ENCODE measurements at places on chromosomes 3 and 15.
A peak's percentile ranks its signal among the peaks of the same experiment; 100 is the strongest.

DNA sequence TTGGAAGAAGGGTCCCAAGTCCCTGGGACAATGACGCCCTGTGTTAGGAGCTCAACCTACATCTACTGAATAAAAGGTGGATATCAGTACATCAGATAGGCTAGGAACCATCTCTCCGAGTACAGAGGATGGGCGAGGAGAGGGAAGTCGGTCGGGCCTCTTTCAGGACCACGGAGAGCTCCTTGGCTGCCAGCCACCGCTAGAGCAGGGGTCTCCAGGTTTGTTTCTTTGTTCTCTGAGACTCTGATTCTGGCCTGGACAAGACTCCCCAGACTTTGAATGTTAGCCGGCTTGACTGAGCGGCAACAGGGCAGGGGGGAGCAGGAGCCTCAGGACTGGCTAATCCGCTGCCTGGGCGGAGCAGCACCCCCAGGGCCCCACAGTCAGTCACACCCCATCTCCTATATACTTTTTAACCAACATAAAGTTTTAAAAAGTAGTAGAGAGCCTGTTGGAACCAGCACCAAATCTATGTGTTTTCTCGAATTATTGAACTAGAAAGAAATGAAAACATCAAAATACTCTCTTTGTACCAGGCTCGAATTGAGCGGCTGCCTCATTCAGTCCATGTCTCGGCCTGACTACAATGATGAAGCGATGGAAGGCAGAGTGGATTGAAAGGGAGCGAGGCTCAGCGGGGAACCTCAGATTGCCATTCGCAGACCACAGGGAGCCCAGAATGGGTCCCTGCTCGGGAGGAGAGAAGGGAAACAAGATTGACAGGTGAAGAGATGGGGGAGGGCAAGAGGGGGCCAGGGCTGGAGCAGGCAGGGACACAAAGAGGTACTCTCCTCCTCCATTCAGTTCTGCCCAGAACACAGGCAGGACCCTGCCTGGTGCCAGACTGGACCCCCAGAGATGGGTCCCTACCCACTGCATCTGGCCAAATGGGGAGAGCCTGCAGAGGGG lies 131.6 kb downstream of the TPRA1 start:
- DNase-seq, result no peak

DNA sequence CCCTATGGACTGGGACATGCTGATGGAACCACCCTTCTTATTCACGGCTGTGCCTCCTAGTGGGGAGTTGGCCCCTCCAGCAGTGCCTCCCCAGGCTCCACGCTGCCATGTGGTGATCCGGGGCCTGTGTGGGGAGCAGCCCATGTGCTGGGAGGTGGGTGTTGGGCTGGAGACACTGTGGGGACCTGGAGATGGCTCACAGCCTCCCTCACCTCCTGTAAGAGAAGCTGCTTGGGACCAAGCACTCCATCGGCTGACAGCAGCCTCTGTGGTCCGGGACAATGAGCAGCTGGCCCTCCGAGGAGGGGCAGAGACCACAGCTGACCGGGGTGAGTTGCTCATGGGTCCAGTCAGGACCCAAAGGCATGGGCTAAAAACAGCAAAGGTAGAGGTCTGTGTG lies 9.1 kb downstream of the ALG3 start:
- DNase-seq, result no peak

DNA sequence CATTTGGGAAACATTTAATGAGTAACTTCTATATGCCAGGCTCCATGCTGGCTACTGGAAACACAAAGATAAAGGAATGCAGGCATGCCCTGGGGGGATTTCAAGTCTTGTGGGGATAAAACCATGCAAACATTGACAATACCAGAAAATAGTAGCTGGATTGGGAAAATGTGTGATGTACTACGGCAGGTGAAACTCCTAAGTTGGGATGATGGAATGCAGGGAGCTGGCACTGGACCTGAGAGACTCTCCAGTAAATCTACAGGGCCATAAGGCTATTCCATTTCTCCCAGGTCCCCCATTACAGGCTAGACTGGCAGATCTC lies 68.2 kb upstream of the NTRK3 start:
- no peak for DNase-seq

GRCh38 chr15:74259292-74259648 lies 23.1 kb downstream of the CCDC33 start:
- no peak for DNase-seq

- DNase-seq, result no peak
Observed at GRCh38 chr15:47717036-47717612, at the start of gene SEMA6D. TSS of gene SEMA6D (plus strand) at chr15:47717505. CDS start at chr15:47759799, 42,294 bp downstream.

DNA sequence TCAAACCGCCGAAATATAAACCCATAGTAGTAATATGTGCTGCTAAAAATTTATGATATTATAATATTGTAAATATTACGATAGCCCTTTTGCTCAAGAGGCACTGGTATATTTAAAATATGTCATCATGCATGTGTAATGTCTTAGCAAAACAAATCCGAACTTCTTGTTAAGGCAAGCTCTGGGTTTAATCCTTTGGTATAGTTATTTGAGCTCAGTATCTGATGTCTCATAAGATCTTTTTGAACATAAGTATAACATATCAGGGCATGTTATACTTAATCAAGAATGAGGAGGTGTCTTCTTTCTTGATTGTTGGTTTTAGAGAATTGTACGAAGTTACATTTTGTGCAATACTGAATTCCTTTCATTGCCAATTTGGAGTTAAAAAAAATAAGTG lies 154.1 kb upstream of the CBLB start:
- DNase-seq, result no peak

DNA sequence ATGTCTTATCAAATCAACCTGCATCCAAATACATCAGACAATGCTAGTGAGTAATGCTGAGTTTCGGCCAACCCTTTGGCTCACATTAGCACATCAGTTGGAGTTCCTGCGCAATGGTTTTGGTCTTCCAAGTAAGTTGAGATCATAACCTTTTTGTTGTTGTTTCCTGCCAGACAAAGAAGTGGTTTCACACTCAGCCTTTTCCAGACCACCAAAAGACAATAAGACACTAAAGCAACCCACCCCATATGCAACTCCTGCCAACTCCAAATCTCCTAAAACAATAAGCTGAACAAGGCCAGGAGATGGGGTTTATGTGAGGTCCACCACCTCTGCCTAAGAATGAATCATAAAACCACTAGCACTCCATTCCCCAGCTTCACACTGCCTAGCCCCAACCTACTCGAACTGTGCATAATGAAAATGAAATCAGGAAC lies 177.0 kb downstream of the ERC2 start:
- no peak for DNase-seq

DNA sequence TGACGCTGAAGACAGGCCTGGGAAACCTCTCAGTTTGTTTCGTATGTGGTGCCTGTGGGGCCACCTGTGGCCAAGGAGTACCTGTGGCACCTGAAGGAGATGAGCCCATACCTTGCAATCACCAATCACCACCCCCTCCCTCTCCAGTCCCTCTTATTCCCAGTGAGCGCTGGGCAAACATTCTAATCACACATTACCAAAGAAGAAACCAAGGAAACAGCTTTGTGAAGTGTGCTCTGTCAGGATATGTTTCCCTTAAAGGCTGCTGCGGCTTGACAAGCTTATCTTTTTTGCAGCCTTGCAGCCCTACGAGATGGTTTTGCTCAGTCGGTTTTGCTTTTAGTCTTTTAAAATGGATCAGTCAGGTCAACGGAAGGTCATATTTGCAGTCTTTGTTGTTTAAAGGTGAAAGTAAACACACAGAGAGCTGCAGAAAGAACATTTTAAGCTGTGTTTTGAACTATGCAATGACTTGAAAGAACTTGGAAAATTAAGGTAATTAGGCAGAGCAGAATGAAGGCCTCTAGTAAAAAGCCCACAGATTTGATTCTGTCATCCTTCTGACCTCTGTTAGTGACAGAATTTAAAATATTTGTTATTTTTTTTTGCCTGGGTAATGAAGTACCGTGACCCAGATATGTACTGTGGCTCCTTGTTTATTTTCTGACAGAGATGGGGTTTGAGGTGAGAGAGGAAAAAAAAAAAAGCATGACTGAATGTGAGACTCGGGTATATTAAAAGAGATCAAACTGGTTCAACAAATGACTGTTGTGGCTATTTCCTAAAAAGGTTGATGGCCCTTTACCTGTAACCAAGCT lies 461.4 kb downstream of the NSUN3 start:
- no peak for DNase-seq

GRCh38 chr15:41148065-41148464 lies 32.0 kb upstream of the INO80 start:
- no peak for DNase-seq

GRCh38 chr3:72630327-72630968 lies 217.8 kb downstream of the SHQ1 start:
- no peak for DNase-seq

DNA sequence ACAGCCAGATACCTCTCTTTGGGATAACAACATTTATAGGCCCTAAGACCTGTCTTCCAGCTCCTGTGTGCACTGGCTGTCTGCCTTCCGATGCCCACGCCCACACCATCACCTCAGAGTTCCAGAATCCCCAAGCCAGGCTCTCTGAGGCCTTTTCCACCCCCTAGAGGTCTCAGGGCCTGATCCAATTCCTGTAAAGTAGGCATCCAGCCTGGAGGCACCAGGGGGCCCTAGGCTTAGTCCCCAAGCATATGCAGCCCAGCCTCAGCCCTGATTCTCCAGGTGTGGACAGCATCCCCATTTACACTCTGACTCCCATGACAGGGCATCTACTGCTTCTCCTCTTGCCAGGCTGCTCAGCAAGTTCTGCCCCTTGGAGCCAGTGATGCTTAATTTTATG lies 72.7 kb upstream of the CORO2B start:
- DNase-seq, result no peak

- DNase-seq, result no peak
Observed at GRCh38 chr15:92817339-92817886, 82.7 kb upstream of the CHD2 start.

DNA sequence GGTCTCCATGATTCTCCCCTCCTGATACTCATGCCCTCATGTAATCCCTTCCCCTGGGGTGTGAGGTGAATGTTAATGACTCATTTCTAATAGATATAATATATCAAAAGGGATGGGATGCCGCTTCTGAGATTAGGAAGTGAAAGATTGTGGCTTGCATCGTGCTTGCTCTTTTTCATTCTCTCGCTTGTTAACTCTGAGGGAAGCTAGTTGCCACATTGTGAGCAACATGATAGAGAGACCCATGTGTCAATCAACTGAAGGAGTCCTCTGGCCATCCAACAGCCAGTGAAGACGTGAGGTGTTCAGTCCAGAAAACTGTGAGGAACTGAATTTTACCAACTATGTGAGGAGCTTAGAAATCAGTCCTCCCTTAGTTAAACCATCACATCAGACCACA lies 28.9 kb upstream of the DRD3 start:
- DNase-seq, result no peak

DNA sequence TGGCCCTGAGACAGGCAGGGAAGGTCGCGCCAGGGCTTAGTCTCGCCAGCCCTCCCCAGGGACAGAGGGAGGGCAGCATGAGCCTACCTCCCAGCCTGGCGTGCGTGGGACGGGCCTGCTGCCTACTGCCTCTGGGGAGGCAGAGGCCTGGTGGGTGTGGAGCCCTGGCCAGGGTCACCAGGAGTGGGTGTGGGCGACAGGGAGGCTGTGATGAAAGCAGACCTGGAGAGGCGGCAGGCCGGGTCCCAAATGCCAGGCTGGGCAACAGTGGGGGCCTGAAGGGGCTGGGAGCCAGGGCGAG lies 33.1 kb downstream of the PLXNA1 start:
- DNase-seq, result no peak

DNA sequence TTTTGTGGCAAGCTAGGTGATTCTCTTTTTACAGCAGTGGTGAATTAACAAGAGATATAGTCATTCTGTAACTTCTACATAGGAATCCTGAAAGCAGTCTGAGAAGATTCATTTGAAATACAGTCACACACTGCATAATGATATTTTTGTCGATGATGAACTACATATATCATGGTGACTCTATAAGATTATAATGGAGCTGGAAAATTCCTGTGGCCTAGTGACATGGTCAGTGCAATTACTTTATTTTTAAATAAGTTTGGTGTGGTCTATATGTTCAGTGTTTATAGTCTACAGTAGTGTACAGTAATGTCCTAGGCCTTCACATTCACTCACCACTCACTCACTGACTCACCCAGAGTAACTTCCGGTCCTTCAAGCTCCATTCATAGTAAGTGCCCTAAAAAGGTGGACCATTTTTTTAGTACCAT lies 511.4 kb upstream of the MCTP2 start:
- no peak for DNase-seq

DNA sequence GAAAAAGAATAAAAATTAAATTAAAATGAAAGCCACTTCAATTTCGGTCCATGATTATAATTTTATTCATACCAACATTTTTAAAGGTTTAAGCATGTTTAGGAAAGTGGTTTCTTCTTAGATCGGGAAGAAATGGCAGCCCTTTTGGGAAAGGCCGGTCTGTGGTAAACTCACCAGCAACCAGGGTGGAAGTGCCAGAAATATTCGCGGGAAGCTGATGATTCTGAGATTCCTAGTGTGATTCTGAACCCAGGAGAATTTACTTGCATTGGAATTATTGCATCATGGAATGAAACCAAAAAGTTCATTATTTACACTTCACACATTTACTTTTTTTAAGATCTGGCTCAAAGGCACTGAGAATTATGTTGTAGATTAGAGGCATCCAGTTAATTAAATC lies 97.2 kb upstream of the CCNL1 start:
- no peak for DNase-seq

DNA sequence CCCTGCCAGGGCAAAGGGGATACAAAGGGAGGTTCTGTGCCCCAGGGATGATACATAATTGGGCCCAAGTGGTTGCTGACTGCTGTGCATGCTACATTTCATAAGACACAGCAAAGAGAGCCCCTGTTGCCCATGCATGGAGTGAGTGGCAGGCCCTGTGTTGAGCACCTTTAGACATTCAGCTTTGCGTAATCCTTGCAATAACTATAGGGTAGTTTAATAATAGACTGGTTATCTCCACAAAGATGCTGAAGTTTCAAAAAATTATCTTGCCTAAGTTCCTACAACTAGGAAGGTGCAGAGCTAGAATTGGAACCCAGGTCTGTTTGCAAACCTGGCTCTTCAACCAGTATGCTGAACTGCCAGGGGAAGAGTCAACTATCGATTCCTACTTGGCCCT lies 1.7 kb upstream of the OGG1 start:
- DNase-seq, result no peak

- no peak for DNase-seq
Observed at GRCh38 chr15:85839643-85840042, 44.9 kb upstream of the KLHL25 start.

- DNase-seq, result peak; percentile 97
Observed at GRCh38 chr3:122415762-122416654, at the start of gene WDR5B. TSS of gene WDR5B (minus strand) at chr3:122416062. CDS start at chr3:122415528, 534 bp downstream.

DNA sequence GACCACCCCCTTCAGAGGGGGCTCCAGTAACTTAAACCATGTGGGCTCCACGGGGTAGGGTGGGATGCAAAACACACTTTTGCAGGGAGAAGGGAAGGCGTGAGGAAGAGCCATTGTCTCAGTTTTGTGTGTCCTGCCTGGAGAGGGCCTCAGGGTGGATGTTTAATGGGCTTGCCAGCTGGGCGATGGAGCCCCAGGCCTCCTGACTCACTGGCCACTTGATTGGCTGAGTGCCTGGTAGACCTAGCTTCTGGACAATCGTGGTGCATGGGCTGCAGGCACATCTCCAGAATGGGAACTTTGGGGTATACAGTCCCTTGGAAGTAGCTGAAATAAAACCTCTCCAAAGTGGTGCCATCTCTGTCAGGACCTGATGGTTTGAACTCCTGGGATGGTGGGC lies 118.3 kb upstream of the MRPS22 start:
- DNase-seq, result no peak

GRCh38 chr3:172641291-172641690 lies 69.6 kb downstream of the NCEH1 start:
- no peak for DNase-seq

GRCh38 chr3:169082076-169082475 lies 581.4 kb downstream of the MECOM start:
- no peak for DNase-seq

All from T follicular helper cell (primary cell).